ENCODE measurements at places on chromosomes 7 and 10.

DNA sequence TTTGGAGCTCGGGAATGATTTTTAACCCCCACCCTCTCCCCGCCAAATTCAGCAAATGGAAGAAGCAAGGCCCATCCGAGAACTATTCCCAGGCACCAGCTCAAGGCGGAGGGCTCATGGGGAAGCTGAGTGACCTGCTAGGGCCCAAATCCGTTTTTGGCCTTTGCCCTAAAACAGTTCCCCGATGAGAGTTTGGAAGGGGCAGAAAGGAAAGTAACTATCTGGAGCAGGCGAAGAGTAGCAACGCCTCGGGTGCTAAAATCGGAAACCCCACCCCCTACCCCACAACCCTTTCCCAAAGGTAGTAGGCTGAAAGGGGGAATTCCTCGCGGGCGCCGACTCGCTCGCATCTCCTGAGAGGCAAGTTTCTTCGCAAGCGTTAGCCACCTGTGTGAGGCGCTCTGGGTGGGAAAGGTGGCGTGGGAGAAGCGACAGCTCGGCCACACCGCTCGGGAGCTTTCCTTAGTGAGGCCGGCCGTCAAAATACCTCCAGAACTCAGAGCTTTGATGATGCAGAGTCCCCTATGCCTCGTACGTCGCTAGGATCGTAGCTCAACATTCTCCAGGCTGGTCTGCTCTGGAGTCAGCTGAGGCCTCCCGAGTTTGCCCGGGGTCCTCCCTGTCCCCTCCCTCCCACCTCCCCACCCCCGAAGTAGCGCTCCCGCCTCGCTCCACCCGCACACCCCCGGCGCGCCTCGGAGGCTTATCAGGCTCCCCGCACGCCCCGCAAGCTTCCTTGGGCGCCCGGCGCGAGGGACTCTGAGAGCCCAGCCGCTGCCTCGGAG, 642 bp upstream of the PRKG1 start:
- DNase-seq, result peak; percentile 19

- no peak for DNase-seq
Observed at GRCh38 chr7:3991731-3992231, 690.3 kb upstream of the FOXK1 start.

DNA sequence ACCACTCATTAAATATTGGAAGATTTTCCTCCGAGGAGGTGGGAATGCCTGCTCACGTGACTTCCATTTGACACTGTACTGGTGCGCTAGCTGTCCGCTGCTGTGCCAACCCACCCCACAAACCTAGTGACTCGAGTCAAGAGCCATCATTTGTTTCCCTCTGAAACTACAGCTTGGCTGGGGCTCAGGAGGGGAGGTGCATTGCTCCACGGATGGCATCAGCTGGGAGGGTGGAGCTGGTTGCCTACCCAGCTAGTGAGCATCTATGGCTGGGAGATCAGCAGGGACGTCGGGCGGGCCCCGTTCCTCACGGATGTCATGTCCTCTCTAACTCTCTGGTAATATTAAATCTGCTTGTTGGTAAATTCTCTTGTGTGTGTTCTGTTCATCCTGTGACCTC, 9.5 kb upstream of the FOXL3 start:
- no peak for DNase-seq

DNA sequence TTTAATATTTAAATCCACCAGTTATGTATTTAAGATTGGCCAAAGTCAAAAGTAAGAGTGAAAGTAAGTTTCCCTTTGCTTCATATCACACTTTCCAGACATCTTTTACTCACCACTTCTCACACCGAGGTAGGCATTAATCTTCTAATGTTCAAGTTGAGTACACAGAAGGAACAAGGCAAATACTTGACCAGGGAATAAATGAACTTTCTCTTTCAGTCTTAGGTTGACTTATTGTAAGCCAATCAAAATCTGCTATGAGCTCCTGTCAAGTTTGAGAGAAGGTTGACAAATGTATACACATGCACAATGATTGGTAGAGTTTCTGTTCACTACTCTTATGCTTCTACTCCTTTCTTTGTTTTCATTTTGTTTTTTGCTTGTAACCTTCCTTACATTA, 842.5 kb downstream of the REEP3 start:
- no peak for DNase-seq

DNA sequence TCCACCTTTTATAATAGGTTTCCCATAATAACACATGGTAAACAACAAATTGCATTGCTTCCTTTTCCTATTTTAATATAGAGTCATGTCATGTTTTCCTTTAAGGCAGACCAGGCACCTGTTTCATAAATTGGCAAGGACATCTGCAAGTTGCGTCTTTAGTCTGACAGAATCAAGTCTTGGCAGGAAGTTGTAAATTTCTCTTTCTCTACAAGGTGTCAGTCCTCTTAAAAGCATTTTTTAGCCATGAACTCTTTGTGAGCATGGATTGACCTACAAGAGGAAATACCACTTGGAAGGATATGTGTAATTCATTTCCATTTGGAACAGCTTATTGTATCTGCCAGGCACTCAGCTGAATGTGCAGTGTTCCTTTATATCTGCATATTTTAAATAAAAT, 176.8 kb downstream of the PRKG1 start:
- no peak for DNase-seq

GRCh38 chr7:129843365-129843898, 109.3 kb downstream of the UBE2H start:
- DNase-seq, result no peak

- DNase-seq, result no peak
Observed at GRCh38 chr10:124550293-124551034, 88.8 kb downstream of the LHPP start.

DNA sequence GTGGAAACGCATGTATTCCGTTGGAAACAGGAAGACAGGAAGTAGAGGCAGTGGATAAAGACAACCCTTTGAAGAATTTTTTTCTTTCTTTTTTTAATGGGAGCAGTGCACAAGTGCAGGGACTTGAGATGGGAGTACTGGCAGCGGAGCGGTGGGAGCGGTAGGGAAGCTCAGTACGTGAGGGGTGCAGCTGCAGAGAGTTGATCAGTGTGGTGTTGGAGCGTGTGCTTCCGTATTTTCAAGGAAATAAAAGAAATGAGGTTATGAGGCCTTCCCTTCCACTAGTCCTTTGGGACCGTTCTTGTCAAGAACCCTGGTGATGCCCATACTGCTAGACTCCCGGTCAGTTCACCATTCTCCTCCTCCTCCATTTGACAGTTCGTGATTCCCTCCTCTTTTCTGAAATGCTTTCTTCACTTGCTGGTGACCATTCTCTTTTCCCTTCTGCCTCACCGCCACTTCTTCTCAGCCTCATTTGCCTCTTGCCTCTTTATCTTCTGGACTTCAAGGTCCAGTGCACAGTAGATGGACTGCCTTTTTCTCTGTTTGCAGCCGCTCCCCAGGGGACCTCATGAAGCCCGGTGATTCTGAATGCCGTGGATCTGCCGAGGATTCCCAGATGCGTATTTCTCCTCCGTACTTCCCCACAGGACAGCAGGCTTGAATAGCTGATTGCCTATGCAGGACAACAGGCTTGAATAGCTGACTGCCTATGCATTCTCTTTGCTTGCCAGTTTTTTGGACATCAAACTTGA, 39.1 kb upstream of the TMEM236 start:
- DNase-seq, result no peak

DNA sequence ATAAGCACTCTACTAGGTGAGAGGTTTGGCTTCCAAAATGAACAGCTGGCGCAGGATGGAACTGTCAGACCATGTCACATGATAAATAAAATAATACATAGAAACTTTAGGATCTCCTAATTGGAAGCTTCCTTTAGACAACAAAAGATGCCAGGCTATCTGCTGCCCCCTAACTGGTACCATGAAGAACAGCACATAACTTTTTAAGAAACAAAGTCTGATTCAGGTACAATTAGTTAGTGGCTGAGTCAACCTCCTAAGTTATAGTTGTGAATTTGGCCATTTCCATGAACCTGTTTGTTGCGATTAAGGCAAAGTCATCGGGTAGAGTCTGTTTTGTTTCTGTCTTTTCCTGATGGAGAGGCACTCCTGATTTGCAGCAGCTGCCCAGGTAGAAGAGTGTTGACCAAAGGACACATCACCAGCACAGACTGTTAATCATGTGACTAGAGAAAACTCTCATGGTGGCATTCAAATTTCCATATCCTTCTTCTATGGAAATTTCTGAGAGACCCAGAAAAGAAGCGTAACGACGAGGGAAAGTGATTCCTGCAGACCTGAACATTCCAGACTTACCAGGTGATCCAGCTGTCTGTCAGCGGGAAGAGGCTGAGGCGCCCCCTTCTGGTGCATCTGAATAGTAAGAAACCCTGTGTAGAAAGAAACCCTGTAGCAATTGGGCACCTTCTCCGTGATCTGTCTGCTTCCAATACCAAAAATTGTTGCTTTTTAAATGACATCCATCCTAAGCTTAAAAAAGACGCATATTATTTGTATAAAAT, 8.6 kb upstream of the INHBA start:
- DNase-seq, result peak; percentile 33

DNA sequence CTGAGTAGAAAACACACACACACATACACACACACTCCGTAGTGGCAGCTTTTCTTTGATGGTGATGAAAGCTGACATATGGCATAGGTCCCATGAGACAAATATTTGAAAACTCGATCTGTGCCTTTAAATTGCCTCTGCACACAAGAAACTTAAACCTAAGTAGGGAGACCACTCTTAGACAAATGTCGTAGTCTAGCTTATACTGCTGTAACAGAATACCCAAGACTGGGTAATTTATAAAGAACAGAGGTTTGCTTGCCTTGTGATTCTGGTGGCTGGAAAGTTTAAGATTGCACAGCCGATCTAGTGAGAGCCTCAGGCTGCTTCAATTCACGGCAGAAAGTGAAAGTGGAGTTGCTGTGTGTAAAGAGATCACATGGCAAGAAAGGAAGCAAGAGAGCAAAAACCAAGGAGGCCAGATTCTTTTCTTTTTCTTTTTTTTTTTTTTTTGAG, 489.4 kb upstream of the SORCS1 start:
- DNase-seq, result no peak

DNA sequence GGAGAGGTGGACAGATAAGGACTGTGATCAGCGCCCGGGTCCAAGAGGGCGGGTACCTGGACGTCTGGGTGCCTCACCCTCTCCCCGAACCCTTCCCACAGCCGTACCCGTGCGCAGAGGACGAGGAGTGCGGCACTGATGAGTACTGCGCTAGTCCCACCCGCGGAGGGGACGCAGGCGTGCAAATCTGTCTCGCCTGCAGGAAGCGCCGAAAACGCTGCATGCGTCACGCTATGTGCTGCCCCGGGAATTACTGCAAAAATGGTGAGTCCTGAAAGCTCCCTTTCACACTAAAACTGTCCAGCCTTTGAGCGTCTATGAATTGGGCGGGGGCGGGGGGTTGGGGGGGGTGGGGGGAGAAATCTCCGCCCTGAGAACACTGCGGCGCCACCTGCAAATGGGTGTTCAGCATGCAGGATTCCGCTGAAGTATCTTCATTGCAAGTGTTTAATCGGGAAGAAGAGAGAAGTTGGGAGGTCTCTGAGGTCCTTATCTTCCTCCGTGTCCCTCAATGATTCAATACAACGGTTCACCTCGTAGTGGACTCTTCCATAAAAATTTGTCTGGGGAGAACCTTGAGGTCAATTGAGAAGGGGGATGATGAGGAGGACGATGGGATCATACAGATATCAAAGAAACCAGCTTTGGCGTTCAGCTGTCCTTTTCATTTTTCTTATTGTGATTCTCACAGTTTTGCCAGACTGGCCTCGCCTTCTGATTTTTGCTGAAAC, 906 bp downstream of the DKK1 start:
- DNase-seq, result peak; percentile 10

- DNase-seq, result no peak
Observed at GRCh38 chr10:21751341-21752310, 217.6 kb downstream of the MLLT10 start.

DNA sequence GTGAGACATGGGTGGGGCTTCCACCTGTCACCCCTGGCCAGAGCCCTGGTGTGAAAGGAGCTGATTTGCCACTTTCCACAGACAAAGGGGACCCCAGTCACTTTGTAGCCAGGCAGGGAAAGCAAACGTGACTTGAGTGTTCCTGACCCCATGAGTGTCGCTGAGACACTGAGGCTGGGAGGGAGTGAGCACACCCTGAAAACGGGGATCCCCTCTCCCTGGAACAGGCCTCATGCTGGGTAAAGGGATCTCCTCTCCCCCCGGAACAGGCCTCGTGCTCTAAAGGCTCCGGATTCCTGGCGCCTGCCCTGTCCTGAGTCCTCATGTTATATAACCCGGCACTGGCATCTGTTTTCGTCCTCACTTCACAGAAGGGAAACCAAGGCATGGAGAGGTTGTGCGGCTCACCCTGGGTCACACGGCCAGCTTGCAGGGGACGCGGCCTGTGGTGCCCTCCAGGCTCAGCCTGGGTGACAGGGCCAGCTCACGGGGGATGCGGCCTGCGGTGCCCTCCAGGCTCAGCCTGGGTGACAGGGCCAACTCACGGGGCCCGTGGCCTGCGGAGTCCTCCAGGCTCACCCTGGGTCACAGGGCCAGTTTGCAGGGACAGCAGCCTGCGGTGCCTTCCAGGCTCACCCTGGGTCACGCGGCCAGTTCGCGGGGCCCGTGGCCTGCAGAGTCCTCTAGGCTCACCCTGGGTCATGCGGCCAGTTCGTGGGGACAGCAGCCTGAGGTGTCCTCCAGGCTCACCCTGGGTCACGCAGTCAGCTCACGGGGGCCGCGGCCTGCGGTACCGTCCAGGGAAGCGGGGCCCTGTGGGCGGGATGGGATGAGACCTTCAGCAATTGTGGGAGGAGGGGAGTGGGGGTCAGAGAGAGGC, 104.7 kb downstream of the PDGFA start:
- no peak for DNase-seq

DNA sequence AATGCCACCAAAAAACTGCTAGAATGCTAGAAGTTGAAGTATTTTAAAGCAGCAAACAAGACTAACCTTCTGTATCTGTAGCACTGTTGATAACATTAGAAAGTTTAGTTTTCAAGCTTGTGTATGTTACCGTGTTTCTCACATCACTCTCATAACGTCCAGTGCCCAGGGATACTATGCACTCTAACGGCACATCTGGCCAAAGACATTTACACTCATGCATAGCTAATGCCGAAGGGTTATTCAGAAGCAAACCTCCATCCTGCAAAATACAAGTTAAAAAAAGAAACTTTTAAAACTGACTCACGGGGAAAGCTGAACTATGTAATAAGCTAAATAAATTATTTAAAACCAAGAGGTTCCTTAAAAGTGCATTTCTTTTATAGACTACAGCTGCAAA, 22.9 kb upstream of the NRCAM start:
- DNase-seq, result no peak

Data from activated CD4-positive, alpha-beta T cell treated with anti-CD3 and anti-CD28 coated beads for 36 hours (primary cell).